Heart left ventricle (tissue), 16 donors: ENCODE measurements at places on chromosomes 6 and 20. TPM values are rescaled to one million over a fixed set of nuclear protein-coding genes. Genes with fewer than 3 reads are reported as not detected.

DNA sequence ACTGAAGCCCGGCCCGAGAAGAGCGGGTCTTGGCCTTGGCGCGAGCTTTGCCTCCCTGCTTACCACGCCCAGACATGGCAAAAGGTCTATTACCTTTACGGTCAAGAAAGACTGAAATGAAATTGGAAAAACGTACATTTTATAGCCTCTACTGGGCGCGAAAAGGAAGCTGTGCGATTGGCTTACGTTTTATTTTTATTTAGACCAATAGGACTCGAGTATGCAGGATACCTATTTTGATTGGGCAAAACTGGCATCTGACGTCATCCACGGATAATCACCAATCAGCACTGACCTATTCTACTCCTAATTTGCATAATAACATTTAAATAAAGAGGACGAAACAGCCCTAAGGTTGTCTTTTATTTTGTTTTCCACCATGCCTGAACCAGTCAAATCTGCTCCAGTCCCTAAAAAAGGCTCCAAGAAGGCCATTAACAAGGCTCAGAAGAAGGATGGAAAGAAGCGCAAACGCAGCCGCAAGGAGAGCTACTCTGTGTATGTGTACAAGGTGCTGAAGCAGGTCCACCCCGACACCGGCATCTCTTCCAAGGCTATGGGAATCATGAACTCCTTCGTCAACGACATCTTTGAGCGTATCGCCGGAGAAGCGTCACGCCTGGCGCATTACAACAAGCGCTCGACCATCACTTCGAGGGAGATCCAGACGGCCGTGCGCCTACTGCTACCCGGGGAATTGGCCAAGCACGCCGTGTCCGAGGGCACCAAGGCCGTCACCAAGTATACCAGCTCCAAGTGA, 97.4 kb downstream of the OR2B2 start:
- DNase-seq, result no peak

TRIM40 gene
- not detected for total RNA-seq

DNA sequence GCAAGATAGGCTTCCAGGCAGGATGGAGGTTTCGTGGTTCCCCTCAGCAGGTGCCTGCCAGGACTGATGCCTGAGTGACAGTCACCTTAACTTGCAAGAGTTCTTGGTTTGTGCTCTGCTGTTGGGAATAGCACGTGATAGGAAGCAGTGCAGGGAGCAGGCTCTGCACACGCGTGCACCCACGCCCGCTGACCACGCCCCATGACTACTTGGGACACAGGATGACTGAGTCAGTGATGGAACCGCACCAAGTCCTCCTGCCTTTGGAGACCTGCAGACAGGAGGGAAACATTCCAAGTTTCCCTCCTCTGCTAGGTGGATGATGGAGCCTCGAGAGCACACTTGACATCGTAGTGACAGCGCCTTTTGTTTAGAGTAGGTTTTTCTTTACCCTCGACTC, 164.2 kb downstream of the DTNBP1 start:
- no peak for DNase-seq

GRCh38 chr6:40894962-40895799, 143.8 kb downstream of the UNC5CL start:
- DNase-seq, result peak; percentile 61

DNA sequence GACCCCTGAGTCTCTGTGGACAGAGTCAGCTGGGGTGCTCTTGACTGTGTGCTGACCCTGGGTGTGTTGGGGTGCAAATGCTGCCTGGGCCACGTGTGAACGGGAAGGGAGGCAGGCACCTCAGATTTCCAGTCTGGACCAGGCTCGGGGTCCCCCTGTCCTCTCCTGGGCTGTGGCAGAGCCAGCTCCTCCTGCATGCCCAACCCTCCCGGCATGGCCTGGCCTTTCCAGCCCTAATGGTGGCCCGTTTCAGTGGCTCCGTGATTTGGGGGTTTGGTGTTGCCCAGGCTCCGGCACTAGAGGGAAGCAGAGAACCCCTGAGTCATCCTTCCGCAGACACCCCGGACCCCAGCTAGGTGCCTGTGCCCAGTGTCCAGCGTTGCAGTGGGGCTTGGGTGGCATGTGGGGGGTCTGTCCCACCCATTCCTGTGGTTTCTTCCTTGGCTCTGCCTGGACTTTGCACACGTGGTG, 9.1 kb downstream of the RBM38 start:
- peak; percentile 23 for DNase-seq

- DNase-seq, result no peak
Observed at GRCh38 chr6:15349379-15349778, 103.5 kb downstream of the JARID2 start.

- DNase-seq, result no peak
Observed at GRCh38 chr6:56760842-56761241, 118.2 kb upstream of the DST start.

DNA sequence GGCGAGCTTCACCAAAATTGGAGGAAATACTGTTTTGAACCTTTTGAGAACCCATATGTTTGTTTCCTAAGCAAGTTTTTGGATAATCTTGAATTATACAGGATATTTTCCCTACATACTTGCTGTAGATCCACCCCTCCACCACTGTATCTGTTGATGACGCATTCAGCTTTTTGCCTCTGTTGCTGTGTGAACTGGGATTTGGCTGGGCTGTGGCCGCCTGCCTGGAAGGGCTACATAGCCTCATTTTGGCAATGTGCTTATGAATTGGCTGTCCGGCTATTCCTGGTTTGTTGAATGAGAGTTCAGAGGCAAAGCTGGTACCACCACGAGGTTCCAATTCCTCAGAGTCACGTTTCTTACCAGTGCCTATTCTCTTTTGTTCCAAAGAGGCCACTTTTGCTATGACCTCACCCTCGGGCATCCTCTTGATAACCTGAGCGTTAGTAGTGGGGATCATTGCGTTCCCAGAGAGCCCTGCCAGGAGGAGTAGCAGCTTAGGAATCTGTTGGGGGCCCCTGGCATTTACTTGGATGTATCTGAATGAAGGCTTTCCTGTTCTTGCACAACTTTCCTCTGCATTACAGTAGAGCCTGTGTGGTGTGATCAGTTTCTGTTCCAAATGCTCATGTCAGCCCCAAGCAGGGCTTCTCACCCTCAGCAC, 6.4 kb downstream of the FAM83D start:
- no peak for DNase-seq

EXOC2 gene
- total RNA-seq, result 9.8 TPM

GRCh38 chr6:81801489-81801888, 49.0 kb upstream of the TENT5A start:
- no peak for DNase-seq

- no peak for DNase-seq
Observed at GRCh38 chr6:168315596-168315995, 4.0 kb downstream of the DACT2 start.

CLVS2 gene
- not detected for total RNA-seq

MACROD2 gene
- 2.7 TPM for total RNA-seq

EPPIN gene
- total RNA-seq, result not detected

GRCh38 chr6:138278326-138278725, 60.0 kb upstream of the PBOV1 start:
- no peak for DNase-seq

DNA sequence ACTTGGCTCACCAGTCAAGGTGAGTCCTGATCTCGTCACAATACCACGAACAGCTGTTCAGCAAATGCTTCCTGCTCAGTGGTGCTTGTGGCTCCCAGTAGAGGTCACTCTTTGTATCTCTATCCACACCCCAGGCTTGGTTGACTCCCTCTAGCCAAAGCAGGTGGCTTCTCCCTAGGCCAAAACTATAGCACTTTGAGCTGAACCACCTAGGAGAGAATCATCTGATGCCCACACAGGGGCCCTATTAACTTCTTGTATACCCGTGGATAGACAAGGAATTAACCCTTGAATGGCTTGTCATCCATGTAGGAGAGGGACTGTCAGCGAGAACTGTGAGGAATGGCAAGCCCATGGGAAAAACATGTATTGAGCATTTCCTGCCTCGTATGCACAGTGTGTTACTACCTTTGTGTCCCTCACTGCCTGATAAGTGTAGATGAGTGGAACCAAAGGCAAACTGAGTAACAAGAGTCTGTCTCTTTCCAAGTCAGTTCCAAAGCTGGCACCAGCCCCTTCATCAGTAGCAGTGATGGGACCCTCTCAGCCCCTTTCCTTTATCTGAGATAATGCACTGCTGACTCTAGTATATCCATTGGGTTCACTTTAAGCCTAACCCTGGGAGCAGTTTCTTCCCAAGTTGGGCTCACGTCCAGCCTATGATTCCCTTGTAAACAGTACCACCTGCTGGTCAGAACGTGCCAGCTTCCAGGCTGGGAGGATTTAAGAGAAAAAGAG, 42.5 kb downstream of the EIF2S2 start:
- peak; percentile 67 for DNase-seq

MEP1A gene
- not detected for total RNA-seq

RPS6KA2 gene
- 97.4 TPM for total RNA-seq

SIRPB1 gene
- 14.0 TPM for total RNA-seq

DNA sequence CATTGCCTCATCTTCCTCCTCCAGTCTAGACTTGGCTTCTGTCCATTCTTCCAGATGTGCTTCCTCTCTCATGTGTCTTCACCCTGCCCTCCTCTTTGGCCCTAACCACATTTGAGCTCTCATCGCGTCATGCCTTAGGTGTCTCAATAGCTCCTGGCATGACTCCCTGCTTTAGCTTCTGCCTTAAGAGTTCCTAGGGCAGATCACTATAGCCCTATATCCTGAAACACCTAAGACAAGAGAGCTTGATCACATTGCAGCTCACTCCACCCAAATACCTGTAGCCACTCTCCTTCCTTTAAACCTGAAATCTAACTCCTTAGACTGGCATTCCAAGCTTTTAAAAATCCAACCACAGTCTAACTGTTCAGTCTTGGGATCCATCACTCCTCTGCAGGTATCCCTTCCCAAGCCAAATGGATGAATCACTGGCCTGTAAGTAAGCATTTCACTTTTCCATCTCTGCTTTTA, 69.0 kb upstream of the STXBP5 start:
- DNase-seq, result no peak

DNA sequence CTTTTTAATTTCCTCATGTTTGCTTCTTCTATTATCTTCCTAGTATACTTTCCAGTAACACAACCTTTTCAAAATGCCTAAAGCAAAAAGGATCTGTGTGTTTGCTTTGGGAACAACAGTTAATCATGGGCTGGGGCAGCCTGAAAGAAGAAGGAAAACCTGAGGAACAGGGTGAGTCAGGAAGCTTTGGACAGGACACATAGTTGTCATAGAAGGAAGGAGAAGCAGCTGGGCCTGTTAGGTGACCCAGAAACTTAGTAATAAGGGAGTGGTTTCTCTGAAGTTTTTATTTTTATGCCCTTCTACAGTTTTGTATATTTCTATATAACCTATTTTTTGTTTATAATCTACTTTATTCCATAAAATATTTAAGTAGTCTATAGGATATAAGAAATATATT, 61.4 kb downstream of the CD24 start:
- no peak for DNase-seq
